ENCODE measurements at places on chromosomes 12 and 14. TPM values are rescaled to one million over a fixed set of nuclear protein-coding genes. Genes with fewer than 3 reads are reported as not detected.

Gene RNF212B
- total RNA-seq: not detected

Gene MIP
- not detected for total RNA-seq

Gene TAS2R8
- not detected for total RNA-seq

Gene LIN7A
- 0.30 TPM for total RNA-seq

Gene KLHDC1
- total RNA-seq: 3.4 TPM

GRCh38 chr14:85350667-85351066, 179.3 kb upstream of the FLRT2 start:
- H3K36me3 ChIP-seq: no peaks in the 10 kb centered on the region
- H3K27me3 ChIP-seq: no peaks in the 10 kb centered on the region
- no peak for DNase-seq
- no peak overlapping the region for H3K27ac ChIP-seq
- H3K4me3 ChIP-seq: no peak overlapping the region

DNA sequence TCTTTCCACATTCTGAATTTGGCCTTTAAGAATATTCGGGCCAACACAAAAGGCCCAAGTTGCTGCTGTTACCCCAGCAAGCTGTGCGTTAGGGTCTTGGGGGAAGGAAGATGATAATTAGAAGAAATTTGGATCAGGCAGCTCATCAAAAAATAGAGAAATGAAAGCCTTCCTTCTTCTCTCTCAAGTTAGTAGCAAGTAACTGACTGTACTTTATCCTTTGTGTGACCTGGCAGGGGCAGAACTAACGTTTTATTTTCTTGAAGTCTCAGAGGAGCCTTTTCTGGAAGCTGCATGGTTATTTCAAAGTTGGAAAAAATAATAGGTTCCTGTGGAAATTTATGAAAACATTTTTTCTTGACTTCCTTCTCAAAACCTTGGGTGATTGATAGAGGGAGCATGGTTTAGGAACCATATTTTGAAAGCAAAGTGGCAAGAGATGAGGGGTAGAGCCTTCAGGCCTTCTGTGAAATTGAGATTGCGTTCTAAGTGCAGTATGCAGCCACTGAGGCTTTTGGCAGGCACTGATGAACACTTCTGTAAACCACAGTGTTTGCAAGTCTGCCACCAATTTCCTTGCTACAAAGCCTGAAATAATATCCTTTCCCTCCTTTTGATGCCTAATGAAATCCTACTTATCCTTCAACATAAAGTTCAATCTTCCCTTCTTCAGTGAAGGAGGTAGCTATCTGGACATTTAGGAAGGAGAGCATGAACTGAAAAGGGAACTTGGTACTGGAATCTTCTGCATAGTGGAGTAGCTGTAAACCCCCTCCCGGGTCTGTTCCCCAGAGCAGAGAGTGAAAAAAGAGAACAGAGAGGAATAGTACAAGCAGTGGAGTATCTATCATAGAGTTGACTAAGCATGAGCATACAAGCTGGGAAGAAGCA, 123.2 kb downstream of the FGD4 start:
- no peaks in the 10 kb centered on the region for H3K36me3 ChIP-seq
- H3K4me1 ChIP-seq: peaks cover 25% of the 10 kb centered on the region
- peak overlapping the region; percentile 70 for H3K27ac ChIP-seq
- H3K27me3 ChIP-seq: no peaks in the 10 kb centered on the region
- H3K4me3 ChIP-seq: no peak overlapping the region

DNA sequence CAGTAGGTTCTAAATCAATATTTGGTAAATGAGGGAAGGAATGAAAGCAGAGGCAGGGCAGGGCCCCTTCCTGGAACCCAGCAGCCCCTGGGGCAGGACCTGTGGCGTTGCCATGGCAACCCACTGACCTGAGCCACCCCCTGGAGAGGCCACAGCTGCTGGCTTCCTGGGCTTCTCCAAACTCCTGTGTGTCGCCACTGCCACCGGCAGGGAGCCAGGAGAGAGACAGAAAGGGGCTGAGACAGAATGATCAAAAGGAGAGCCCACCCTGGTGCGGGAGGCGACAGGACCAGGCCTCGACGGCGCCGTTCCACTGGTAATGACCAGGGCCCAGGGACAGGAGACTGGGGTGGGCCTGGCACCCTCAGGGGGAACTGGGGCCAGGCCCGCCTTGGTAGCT, 18.2 kb downstream of the RFX4 start:
- H3K27me3 ChIP-seq: peaks cover 17% of the 10 kb centered on the region
- H3K4me1 ChIP-seq: no peaks in the 10 kb centered on the region

- DNase-seq: no peak
- peak within 1 kb of the TSS; percentile 2 for H3K4me3 ChIP-seq
- H3K36me3 ChIP-seq: no peaks in the 10 kb centered on the region
- peaks cover 58% of the 10 kb centered on the region for H3K27me3 ChIP-seq
- H3K4me1 ChIP-seq: peaks cover 11% of the 10 kb centered on the region
- no peak within 1 kb of the TSS for H3K27ac ChIP-seq
Measured at GRCh38 chr14:93430315-93431035, at the start of gene UNC79. Gene UNC79, plus strand, starts transcription at chr14:93430939. Its CDS starts 91 bp downstream, at chr14:93431030.

DNA sequence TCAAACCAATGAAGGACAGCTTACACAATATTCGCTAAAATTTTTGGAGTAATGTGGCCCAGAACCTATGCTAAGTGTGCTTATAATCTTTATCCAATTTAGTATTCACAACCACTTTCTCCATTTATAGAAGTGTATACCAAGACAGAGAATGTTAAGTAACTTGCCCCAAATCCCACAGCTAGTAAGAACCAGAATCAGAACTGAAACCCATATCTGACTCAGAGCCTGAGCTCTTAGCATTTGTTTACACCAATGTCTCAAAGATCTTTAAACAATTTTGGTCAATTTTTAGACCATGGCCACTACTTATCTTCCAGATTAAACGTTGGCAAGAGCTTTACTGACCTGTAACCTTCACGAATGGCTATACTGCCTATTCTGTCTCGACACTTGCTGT, 53.0 kb downstream of the PAPLN start:
- no peak overlapping the region for H3K4me3 ChIP-seq
- no peak overlapping the region for H3K27ac ChIP-seq
- H3K36me3 ChIP-seq: peaks cover 27% of the 10 kb centered on the region
- no peaks in the 10 kb centered on the region for H3K27me3 ChIP-seq
- no peaks in the 10 kb centered on the region for H3K4me1 ChIP-seq
- DNase-seq: no peak

- H3K27me3 ChIP-seq: no peaks in the 10 kb centered on the region
- no peaks in the 10 kb centered on the region for H3K36me3 ChIP-seq
- H3K27ac ChIP-seq: no peak overlapping the region
- DNase-seq: no peak
Measured at GRCh38 chr12:105899589-105899988, 239.2 kb downstream of the NUAK1 start.

- no peak overlapping the region for H3K4me3 ChIP-seq
- no peak overlapping the region for H3K27ac ChIP-seq
- H3K36me3 ChIP-seq: peaks cover 20% of the 10 kb centered on the region
- no peak for DNase-seq
Measured at GRCh38 chr12:12488296-12488695, 74.4 kb downstream of the DUSP16 start.

DNA sequence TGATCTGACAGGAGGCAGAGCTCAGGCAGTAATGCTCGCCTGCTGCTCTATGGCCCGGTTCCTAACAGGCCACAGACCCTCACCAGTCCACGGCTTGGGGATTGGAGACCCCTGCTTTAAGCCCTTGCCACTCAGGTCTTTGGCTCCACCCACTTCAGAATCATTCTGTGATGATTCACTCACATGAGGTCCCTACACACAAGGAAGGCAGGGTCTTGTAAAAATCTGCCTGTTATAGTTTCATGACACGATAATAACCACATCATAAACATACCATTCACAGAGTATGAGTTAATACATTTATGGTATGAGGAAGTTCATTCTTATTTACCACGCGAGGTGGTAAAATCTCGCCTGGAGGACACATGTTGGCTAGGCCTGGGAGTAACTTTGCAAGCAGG, 29.0 kb upstream of the MAX start:
- no peak overlapping the region for H3K4me3 ChIP-seq
- H3K4me1 ChIP-seq: no peaks in the 10 kb centered on the region
- no peaks in the 10 kb centered on the region for H3K27me3 ChIP-seq
- H3K27ac ChIP-seq: no peak overlapping the region
- DNase-seq: no peak

DNA sequence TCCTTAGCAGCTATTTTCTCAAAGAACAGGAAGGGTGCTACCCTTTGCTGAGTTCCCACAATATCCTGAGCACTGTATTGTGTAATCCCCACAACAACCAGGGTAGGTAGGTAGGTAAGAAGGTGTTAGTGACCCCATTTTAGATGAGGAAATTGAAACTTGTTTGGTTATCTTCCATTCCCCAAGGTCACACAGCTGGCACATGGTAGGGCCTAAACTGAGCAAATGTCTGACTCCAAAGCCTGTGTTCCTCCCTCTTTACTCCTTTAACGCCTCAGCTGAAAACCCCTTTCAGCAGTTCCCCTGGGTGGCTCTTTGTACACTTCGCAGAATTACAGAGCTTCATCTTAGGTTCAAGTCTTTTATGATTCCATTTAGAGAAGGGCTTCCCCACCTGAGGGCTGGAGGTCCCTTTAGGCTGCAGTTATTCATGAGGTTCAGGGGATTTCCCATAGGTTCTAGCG, 26.5 kb upstream of the RIC8B start:
- no peaks in the 10 kb centered on the region for H3K27me3 ChIP-seq
- no peak for DNase-seq
- no peak overlapping the region for H3K27ac ChIP-seq
- H3K4me3 ChIP-seq: no peak overlapping the region
- no peaks in the 10 kb centered on the region for H3K36me3 ChIP-seq

DNA sequence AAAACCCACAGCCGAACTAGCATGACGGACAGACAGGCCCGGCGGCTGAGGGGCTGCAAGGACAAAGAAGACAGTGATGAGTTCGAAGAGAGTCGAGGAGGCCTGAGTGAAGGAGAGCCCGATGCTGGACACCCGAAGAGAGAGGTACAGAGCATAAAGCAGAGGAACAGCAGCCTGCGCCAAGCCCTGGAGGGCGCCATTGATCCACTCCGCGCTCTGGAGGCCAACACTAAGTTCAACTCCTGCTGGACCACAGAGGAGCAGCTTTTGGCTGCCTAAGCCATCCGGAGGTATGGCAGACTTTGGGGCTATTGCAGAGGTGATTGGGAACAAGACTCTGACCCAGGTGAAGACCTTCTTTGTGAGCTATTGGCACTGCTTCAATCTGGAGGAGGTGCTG, 7.8 kb upstream of the PLXNC1 start:
- H3K4me3 ChIP-seq: no peak overlapping the region
- no peaks in the 10 kb centered on the region for H3K36me3 ChIP-seq
- H3K27ac ChIP-seq: no peak overlapping the region
- no peak for DNase-seq
- H3K27me3 ChIP-seq: no peaks in the 10 kb centered on the region

Data from suprapubic skin (tissue), 4 donors.